ENCODE measurements at places on chromosomes 6 and 20.

DNA sequence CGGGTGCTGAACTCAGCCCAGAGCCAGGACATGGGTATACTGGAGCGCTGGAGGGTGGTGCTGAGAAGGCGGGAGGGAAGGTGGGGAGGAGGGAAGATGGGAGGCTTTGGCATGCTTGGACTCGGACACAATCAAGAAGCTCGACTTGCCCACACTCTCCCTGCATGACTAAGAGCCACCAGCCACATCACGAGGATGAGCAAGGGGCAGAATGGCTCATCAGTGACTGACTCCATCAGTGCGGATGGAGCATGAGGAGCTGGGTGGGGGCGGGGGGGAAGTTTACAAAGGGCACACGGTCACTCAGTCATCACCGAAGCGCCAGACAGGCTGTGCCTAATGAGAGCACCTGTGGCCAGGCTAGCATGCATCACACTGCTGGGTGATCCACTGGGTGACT, 222.8 kb downstream of the KIF16B start:
- peak; percentile 26 for DNase-seq

GRCh38 chr6:165746331-165746730, 83.3 kb upstream of the PDE10A start:
- no peak for DNase-seq

- no peak for DNase-seq
These were observed 56.0 kb downstream of the TENT5A start for GRCh38 chr6:81696524-81696923.

DNA sequence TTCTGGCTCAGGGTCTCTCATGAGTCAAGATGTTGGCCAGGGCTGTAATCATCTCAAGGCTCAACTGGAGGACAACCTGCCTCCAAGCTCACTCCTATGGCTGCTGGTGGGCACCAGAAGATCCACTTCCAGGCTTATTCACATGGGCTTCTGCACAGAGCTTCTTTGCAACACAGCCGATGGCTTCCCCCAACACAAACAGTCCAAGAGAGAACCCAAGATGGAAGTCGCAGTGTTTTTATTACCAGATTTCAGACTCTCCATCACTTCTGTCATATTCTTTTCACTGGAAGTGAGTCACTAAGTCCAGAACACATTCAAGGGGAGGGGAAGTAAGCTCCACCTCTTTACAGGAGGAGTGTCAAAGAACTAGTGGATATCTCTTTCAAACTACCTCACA, 75.5 kb downstream of the CD164 start:
- DNase-seq: peak; percentile 39

DNA sequence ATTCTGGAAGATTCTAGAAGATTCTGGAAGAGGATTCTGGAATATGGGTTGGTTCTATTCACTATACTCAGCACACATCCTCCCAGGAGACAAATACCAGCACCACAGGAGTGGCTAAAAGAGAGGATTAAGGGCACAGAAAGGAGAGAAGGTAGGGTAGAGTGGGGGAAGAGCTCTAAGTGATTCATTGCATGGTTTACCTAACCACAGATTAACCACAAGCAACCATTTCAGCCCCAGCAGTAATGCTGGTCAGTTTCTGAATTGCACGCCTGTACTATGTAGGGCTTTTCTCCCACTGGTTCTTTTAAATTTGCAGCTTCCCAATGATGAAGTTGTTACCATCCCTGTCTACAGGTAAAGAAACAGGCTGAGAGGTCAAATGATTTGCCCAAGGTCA, 192.7 kb upstream of the PMEPA1 start:
- no peak for DNase-seq

DNA sequence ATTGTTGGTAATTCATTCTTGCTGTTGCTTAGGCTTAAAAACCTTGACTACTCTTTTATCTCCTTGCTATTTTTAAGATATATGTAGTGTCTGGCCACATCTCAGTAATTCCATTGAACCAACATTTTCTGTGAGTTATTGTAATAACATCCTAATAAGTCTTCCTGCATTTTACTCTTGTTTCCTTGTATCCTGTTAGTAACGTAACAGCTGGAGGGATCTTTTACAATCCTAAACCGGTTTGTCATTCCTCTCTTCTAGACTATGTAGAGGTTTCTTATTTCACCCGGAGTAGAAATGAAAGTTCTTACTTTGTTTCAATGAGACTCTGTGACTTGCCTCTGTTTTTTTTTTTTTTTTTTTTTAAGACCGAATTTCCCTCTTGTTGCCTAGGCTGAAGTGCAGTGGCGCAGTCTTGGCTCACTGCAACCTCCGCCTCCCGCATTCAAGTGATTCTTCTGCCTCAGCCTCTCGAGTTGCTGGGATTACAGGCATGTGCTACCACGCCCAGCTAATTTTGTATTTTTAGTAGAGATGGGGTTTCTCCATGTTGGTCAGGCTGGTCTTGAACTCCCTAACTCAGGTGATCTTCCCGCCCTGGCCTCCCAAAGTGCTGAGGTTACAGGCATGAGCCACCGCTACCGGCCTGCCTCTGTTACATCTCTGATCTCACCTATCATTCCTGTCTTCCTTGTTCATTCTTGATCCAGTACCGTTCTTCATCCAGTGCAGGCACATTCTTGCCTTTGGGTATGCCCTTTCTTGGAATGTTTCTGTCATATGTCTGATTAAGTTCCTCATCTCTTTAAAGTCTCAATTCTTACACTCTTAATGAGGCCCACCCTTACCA, 44.7 kb downstream of the NCOA3 start:
- DNase-seq: no peak

DNA sequence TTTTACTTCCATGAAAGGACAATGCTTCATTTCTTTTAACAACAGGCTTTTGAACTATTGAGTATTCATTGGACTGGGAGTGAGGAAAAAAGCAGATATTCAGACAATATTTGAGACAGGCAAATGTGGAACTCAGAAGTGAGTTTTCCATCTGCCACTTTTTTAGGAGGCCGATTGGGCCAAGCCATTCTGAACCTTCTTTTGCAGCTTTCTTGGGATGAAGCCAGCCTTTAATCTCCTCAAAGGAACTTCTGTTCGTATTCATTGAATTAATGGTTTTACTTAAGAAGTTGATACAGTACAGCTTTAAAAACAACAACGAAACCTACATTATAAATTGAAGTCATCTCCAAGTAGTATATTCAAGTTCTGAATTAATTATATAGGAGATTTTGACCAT, 187.1 kb upstream of the RNF217 start:
- DNase-seq: no peak

DNA sequence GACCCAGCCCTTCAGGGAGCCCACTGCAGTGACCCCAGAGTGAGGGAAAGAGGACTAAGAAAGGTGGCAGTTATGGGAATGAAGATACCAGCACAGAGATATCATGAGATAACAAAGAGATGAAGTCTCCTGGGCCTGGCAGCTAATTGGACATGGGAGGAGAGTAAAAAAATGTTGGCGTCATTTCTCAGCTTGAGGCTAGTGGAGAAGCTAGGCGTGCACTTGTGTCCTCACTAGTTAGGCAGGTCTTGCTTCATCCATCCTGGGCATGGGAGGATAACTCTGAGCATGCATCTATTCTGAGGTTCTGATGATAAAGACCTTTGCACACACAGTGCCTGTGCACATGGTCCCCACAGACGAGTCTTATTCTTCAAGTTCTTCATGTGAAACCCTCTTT, 4.1 kb upstream of the GFOD1 start:
- no peak for DNase-seq
